ENCODE measurements at places on chromosomes 7 and 10. TPM values are rescaled to one million over a fixed set of nuclear protein-coding genes. Genes with fewer than 3 reads are reported as not detected.

The HMX3 gene
- 3.3 TPM for total RNA-seq

The SLC16A12 gene
- 0.06 TPM for total RNA-seq

The ZKSCAN1 gene
- 13.9 TPM for total RNA-seq

The MBL2 gene
- total RNA-seq: not detected

The TBX20 gene
- total RNA-seq: 1.9 TPM

The NYAP1 gene
- not detected for total RNA-seq

The GPER1 gene
- total RNA-seq: 4.5 TPM

The CAMK1D gene
- 6.1 TPM for total RNA-seq
